ENCODE measurements at places on chromosomes 3 and 15. TPM values are rescaled to one million over a fixed set of nuclear protein-coding genes. Genes with fewer than 3 reads are reported as not detected.
A peak's percentile ranks its signal among the peaks of the same experiment; 100 is the strongest.

DNA sequence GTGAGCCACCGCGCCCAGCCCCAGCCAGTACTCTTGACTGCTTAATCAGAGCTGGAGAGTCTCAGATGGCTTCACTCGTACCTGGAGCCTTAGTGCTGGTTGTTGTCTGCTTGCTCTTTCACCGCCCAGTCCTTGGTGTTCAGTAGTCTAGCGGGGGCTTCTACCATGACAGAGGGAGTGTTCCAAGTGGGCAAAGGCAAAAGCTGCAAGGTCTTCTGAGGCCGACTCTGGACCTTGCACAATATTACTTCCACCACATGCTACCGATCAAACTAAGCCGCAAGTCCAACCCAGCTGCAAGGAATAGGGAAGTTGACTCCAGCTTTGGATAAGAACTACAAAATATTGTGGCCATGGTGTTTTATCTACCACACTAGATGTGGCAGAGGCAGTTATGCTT, 6.6 kb downstream of the PARL start:
- DNase-seq: no peak

- DNase-seq: peak; percentile 60
Measured at GRCh38 chr15:100772478-100772877, 107.2 kb upstream of the ALDH1A3 start.

DNA sequence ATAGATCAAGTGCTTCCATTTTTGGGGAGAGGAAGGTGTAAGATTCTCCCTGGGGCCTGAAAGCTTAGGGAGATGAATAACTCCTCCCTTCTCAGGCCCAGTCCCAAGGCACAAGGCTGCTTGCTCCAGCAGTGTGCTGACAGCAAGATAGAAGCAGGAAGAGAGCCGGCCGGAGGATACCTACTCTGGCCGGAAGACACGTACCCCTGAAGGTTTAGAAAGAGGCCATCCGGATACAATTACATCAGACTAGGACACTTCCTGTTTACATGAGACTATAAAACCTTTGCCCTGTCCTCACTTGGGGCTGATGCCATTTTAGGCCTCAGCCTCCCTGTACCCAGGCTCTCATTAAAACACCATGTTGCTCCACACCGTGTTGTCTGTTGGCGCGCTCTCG, 329.9 kb downstream of the SV2B start:
- DNase-seq: no peak

- no peak for DNase-seq
Measured at GRCh38 chr3:133588784-133589465, 15.4 kb downstream of the CDV3 start.

DNA sequence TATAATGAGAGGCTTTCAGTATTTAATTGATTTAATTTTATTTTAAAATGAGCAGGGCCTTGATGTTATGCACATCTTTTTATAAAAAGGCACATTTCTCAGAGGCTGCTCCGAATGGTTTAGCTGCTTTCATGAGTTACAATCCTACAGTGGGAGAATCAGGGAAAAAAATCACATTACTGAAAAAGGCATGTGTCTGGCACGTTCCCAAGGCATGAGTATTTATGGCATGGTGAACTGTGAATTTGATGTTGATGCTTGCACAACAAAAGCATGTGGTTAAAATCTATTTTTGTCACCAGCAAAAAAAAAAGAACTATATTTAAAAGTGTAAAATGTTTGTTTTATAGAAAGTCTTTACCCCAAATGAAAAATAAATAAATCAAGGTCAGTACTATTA, 485.2 kb upstream of the ROBO2 start:
- no peak for DNase-seq

DNA sequence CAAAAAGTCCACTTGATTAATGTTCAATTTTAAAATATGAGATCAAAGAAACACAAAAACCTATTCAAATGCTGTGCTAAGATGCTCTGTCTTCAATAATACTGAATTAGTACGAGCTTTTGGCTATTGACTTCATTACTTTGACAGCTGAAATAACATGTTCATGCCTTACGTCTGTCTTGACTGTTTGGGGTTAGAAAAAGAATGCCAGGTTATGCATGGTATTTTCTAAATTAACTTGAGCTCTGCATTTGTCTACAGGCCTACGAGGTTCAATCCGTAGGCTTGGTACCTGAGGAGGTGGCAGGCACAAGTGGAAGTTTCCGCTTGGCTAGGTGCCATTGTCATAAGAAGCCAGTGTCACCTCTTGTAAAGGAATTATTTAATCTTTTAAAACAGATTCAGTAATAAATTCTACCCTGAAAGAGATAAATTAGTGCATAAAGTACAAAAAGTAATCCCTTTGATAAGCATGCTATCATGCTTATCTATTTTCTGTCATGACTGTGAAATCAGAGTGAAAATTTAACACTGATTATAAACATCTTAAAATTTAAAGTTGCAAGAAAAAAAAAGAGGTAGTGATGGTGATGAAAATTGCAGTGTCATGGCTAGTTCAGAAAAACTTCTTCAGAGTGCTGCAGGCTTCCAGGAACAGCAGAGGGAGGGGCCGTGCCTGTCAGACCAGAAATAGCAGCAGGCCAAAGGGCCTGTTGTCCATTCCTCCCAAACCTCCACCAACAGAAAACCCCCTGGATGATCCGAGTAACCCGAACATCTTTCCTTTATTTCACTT, 115.7 kb downstream of the ARRDC4 start:
- no peak for DNase-seq

GRCh38 chr15:86644339-86644738, 564.7 kb downstream of the AGBL1 start:
- DNase-seq: no peak

DNA sequence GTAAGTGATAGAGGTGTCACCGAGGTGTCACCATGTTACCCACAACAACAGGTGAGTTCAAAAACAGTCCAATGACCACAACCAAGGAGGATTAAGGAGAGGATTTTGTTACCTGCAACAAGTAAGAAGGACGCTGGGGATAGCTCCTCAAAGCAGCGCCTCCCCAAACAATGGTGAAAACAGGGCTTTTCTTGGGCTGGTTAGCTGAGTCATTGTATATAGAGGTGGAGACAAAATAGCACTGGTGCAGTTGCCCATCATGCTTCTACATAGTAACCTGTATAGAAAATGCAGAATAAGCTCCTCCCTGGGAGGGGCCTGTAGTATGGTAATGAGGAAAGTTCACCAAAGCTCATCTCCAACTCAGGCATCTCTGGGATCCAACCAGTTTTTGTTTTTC, 116.9 kb upstream of the EIF1B start:
- DNase-seq: no peak

DNA sequence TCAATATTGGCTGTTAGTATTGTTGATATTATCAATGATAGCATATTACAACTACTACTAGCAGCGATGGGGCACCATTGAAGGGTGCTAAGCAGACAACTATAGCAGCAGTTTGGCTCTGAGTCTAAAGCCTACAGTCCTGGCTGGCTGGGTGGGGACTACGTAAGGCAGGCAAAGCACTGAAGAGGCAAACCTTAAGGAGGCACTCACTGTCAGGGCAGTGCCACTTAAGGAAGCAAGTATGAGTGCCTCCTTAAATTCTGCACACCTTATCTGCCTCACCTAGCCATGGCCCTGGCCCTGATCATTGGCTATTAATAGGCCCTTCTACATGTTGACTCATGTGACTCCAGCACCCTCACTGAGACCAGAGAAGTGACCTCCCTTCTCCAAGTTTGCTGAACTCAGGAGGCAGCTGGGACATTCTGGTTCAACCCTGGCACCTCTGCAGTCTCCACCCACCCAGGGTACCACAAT, 20.6 kb downstream of the CDCP1 start:
- no peak for DNase-seq

DNA sequence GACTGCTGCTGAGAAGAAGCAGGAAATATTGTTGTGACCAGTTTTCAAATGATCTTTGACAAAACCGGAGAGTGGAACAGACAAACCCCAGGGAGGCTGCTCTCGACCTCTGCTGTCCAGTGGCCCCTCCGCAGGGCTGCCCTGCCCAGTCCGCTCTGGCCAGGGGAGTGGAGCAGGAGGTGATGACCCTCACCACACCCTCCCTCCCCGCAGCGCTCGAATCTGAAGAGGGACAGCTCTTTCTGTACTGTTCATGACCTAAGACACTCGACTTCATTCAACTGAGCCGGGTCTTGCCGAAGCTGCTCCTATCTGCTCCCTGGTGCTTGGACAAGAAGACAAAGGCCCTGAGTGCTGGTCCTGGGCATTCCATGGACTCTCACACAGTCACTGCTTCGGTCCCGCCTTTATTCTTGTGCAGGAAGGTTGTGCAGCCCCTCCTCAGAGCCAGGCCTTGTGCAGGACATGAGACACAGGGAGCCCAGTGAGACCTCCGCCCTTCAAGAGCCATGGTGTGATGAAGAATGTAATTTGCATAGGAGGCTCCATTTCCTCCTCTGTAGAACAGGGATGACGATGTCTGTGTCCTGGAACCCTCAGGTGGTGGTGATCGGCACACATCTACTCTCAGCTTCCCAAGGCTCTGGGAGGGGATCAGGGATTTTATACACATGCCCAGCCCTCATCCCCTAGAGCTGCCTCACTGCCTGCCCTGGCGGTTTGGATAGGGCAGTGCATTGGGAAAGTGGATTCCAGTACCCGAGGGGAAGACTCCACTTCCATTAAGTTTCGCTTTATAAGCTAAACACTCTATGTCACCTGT, 97.1 kb upstream of the PRR20G start:
- DNase-seq: no peak

ANKUB1 gene
- not detected for total RNA-seq

ARMC8 gene
- total RNA-seq: 63.3 TPM

REC114 gene
- not detected for total RNA-seq

WDR76 gene
- total RNA-seq: 71.8 TPM

SNTN gene
- not detected for total RNA-seq

SOX2 gene
- 5.4 TPM for total RNA-seq

ZMAT3 gene
- total RNA-seq: 7.1 TPM

Measured in SJCRH30 (cell line).